ENCODE measurements at places on chromosomes 7 and 10. TPM values are rescaled to one million over a fixed set of nuclear protein-coding genes. Genes with fewer than 3 reads are reported as not detected.

Gene RPEL1
- not detected for total RNA-seq

Gene GDF10
- 0.27 TPM for total RNA-seq

Gene HGF
- 5.4 TPM for total RNA-seq

GRCh38 chr7:82015751-82016150 lies 245.9 kb upstream of the HGF start:
- DNase-seq = no peak

- no peak for DNase-seq
Observed at GRCh38 chr7:111954474-111955381, 251.5 kb downstream of the DOCK4 start.

DNA sequence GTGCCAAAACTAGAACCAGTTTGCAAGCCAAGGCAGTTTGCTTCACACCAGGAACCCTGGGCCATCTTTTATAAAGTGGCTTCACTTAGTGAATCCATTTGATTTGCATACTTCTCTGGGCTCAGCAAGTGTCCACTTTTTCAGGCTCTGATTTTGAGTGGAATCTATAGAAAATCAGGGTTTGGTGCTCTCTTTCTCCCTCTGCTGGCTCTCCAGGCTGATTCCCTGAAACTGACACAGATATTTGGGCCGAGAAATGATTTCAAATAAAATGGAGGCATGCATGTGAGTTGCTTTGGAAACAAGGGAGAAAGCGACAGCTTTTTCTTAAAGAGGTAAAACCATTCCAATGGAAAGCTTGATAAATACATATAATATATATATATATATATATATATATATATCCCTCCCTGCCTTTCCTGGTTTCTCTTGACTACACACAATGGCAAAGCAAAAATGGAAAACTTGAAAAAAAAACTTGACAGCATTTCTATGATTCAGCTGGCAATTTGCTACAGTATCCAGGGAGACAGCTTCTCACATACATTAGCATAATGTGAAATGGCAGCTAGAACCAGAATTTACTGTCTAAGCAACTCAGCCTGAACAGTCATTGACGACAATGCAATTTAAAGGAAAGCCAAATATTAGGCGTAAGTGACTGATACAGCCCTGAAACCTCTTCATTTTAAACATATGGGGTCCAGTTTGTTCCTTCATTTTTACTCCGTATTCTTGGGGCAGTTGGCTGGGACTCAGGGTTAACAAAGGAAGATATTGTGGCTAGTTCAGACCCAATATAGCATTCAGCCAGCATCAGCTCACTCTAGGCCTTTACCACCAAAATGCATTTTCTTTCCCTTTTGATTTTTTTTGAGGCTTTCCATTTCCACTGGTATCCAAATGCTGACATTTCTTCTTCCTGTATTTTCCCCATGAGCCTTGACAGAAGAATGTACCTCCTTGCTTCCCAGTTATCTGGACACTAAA lies 188.5 kb downstream of the TMEM178B start:
- no peak for DNase-seq

GRCh38 chr7:2141651-2142050 lies 91.1 kb downstream of the MAD1L1 start:
- DNase-seq = no peak

- no peak for DNase-seq
Observed at GRCh38 chr7:128869944-128870285, 7.3 kb downstream of the ATP6V1F start.
